ENCODE measurements at places on chromosomes 6 and 20.

DNA sequence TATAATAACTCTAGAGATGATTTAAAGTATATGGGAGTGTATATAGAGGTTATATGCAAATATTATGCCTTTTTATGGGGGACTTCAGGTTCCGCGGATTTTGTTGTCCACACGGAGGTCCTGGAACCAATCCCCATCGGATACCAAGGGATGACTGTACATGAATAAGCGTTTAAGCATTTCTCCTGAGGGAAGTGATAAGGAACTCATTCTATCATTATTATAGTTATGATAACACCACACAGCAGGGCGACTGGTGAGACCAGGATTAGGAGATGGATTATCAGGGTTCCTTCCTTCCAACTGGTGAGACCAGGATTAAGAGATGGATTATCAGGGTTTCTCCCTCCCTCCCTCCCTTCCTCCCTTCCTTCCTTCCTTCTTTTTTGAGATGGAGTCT, 6.6 kb downstream of the ECI2 start:
- no peak for DNase-seq

- DNase-seq: no peak
Measured at GRCh38 chr6:4853782-4854511, 77.7 kb downstream of the CDYL start.

DNA sequence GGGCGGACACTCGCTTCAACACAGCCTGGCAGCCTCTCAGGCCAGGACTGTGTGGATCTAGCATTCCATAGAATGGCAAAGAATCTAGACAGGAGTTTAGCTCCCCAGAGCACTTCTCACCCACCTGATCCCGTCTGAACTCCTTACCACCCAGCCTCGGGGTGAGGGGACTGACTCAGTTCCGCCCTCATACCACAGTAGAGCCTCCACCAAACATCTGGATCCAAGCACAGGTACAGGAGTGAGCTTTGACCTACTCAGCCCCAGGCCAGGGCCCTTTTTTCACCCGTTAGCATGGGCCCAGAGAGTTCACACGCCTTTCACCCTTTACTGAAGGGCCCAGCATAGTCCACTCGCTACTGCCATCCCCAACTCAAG, 715 bp downstream of the PSMF1 start:
- DNase-seq: no peak

DNA sequence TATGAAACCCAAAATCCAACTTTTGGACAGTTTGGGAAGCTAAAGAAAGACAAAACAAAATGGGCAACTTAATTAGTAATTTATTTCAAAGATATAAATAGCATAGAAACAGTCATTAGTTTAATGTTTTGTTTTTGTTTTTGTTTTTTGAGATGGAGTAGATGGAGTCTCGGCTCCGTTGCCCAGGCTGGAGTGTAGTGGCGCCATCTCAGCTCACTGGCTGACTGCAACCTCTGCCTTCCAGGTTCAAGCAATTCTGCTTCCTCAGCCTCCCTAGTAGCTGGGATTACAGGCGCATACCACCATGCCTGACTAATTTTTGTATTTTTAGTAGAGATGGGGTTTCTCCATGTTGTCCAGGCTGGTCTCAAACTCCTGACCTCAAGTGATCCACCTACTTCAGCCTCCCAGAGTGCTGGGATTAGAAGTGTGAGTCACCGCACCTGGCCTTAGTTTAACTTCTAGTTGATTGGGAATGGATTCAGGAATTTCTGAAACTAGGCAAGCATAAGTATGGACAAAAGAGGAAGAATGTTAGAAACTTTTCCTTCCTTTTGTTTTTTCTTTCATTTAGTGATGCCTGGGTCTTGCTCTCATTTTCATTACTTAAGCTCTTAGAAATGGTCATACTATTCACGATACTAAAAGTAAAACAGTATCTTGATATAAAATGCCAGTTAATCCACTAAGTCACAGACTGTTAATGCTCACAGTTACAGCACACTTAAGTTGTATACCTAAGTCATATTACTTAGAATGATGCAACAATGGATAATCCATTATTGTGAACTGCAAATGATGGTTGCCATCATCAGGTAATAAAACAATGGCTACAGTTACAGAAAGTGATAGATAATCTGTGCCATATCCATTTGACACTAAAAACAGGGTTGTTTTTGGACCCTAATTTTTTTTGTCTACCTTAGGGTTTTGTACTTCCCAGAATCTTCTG, 8.2 kb downstream of the SENP6 start:
- no peak for DNase-seq

DNA sequence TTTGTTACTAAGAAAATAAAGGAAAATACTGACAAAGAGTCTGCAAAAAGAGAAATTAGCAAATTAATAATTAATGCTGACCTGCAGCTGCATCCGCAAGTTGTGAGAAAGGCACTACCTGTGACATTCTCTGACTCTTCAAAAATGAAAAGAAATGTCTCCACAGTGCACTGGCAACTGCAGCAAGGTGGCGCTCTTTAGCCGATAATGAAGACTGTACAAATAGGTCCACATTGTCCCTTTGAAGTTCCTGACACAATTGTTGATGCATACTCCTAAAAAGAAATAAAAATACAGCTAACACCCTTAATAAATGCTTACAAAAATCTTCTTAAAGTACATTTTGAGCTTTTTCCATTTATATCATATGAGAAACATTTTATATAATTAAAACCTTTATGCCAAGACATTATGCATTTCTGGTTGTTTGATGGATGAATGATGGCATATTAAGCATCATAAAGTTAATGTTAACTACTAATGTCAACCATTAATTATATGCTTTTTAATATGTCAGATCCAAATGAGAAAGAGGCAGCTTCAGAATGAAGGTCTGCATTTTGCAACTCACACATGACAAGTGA, 96.5 kb downstream of the MMS22L start:
- no peak for DNase-seq

GRCh38 chr6:133567636-133568035, 321.3 kb upstream of the TCF21 start:
- no peak for DNase-seq
